ENCODE measurements at places on chromosomes 1 and 21.

GRCh38 chr1:233034836-233035235, 84.4 kb downstream of the NTPCR start:
- DNase-seq, result no peak

DNA sequence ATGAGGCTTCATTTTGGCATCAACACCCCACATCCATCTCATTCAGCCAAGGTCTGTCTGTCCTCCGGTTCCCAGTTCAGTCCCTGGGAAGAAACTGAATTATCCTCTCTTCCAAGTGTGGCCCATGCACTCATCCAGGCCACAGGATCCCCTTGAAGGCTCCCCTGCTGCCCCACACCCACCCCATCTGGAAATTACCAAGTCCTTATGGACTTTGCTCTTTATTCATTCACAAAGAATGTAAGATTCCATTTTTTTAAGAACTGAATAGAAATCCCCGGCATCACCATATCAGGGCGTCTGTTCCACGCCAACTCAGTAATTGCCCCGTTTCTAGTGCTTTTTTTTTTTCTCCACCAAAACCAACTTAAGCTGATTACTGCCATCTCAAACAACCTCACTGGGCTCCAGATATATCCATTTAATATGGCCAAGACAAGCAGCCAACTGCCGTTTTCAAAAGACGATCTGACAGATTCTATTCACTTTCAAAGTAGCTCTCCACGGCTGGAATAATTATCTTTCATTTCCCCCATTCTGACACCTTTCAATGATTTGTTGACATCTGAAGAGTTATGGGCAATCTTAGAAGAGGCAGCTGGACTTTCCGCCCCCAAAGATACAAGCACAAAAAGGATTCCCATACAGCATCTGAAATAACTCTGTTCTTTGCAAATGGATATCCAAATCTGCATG, 55.9 kb downstream of the OLIG1 start:
- no peak for DNase-seq

- no peak for DNase-seq
Measured at GRCh38 chr1:207519505-207520399, 23.8 kb downstream of the CR1 start.

- DNase-seq, result no peak
Measured at GRCh38 chr1:38038861-38039260, 7.7 kb downstream of the POU3F1 start.

DNA sequence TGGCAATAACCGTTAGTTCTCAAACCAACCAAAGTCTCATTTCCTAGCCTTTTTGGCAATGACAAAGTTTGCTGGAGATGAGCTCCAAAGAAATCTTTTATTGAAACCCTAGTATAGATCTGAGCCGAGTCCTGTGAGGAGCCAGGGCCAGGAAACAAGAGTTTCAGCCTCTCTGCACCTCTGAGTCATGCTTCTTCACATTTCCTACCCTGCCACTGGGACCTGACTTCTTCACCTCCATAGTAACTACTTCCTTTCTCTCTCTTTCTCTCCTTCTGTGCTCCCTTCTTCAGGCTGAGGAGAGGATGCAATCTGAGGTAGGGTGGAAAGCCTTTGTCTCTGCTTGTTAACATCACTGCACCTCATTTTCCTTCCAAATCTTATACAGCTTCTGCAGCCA, 38.7 kb upstream of the IPO9 start:
- no peak for DNase-seq

GRCh38 chr1:56905667-56906066, 51.1 kb downstream of the C8A start:
- DNase-seq, result no peak

DNA sequence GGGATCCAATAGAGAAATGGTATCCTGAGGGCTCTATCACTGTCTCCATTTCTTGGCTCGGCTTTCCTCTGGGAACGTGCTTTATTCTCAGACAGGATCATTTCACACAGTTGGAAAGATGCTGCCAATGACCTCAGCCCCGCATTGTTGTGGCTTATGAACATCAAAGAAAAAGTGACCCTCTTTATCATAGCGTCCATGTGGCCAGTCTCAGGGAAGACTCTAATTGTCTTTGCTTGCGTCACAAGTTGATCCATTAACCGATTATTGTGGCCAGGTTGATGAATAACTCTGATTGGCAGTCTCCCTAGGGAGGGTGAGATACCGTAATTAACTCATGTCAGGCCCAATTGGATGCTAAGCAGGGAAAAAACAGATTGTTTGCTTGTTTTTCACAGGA, 10.4 kb upstream of the TMEM9 start:
- DNase-seq, result no peak

GRCh38 chr1:183241471-183241870, 55.4 kb downstream of the LAMC2 start:
- no peak for DNase-seq

GRCh38 chr1:201288007-201288406, 4.7 kb downstream of the PKP1 start:
- no peak for DNase-seq

- peak; percentile 7 for DNase-seq
Measured at GRCh38 chr1:50271968-50272578, 151.2 kb downstream of the DMRTA2 start.

GRCh38 chr1:198798923-198799386, 160.1 kb downstream of the PTPRC start:
- DNase-seq, result no peak

- DNase-seq, result no peak
Measured at GRCh38 chr1:211532088-211532444, 40.1 kb upstream of the RD3 start.

GRCh38 chr1:32966900-32967299, 2.3 kb upstream of the RNF19B start:
- no peak for DNase-seq

- DNase-seq, result no peak
Measured at GRCh38 chr1:52662645-52663313, 29.8 kb downstream of the SHISAL2A start.

- no peak for DNase-seq
Measured at GRCh38 chr1:113027449-113027848, 45.5 kb upstream of the LRIG2 start.

DNA sequence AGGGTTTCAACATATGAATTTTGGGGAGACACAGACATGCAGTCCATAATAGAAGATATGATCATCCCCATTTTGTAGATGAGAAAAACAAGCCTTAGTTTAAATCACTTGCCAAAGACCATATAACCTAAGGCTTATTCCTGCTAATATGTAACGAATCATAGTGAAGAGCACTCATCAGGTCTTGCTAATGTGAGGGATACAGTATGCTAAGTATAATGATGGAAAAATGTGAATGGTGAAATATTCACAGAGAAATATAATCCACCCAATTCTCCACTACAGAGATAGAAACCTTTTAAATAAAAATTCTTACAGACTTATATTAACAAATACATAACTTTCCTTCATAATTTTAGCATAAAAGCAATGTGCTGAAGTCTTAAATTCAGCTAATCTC, 18.9 kb downstream of the ERICH3 start:
- no peak for DNase-seq

DNA sequence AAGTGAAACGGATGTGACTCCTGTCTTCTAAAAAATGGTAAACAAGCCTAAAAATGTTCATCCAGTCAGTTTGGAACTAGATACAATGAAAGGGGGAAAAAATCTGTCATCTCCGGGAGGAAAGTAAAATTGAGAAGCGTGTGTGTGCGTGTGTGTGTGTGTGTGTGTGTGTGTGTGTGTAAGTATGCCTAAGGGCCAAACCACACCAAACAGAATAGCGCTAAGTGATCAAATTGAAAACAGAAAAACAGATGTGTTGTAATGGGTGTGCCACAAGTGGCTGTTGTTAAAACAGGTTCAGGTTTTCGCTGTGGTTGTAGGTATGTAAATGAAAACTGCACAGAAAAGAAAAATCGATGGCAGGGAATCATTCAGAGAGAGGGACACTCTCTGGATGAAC, 106.7 kb downstream of the RNF220 start:
- no peak for DNase-seq

GRCh38 chr1:33338048-33338439, 17.1 kb upstream of the A3GALT2 start:
- DNase-seq, result no peak

GRCh38 chr1:33927721-33928120, 63.8 kb downstream of the HMGB4 start:
- DNase-seq, result no peak

Measured in stimulated activated CD4-positive, alpha-beta T cell treated with anti-CD3 and anti-CD28 coated beads, Interleukin-4, amount 100 ng/mL, for 1 hour (primary cell).